Stimulated activated CD4-positive, alpha-beta T cell treated with anti-CD3 and anti-CD28 coated beads, TNF-alpha, amount 100 ng/mL, for 1 hour (primary cell): ENCODE measurements at places on chromosomes 2 and 18.

DNA sequence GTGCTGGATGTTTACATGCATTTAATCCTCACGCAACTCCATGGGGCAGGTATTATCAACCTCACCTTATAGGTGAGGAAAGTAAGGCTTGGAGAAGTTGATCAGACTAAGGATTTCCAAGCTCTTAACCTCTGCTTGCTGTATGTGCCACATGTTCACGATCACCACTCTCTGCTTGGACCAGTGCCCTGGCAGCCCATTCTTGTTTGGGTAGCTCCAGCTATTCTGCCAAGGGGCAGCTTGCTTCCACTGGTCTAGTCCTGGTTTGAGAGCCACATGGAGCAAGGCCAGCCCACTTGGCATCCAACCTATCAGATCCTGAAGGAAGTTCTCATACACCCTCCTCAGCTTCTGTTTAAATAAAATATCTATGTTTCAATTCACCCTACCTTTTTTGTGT lies 14.3 kb downstream of the PLB1 start:
- DNase-seq, result no peak

- no peak for DNase-seq
Observed at GRCh38 chr2:215751911-215752272, 261.5 kb downstream of the MREG start.

DNA sequence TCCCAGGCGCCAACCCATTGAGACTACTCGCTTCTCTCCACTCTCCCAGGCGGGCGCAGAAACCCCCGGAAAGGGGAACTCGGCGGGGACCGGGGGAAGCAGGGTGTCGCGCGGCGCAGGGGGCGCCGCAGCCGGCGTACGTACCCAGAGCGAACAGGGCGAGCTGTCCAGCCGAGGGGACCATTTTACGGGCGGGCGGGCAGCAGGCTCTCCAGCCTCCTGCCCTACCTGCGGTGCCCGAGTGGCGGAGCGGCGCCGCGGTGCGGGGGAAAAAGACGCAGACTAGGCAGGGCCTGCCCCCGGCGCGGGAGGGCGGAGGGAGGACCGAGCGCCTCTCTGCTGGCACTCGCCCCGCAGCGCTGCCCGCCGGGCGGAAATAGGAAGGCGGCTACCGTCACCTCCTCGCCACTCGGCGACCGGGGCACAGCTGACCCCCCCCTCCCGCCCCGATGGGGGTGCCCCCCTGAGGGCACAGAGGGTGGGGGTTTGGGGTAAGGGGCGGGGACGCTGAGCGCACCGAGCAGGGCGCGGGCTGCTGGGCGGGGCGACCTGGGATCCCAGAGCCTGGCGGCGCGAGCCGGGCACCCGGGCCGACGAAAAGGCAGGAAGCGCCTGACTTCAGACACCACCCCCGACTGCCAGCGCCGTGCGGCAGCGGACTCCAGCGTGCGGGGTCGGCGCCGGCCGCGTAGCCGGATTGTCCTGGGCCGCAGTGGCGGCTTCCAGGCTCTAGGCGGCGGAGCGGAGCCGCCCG lies at the start of gene TGFA:
TSS of gene TGFA (minus strand) at position 243 of the 754 bp plus-strand sequence. CDS start at position 184, 59 bp downstream.
- DNase-seq, result peak; percentile 37

GRCh38 chr2:100940766-100941645 lies 61.1 kb upstream of the RPL31 start:
- DNase-seq, result no peak

DNA sequence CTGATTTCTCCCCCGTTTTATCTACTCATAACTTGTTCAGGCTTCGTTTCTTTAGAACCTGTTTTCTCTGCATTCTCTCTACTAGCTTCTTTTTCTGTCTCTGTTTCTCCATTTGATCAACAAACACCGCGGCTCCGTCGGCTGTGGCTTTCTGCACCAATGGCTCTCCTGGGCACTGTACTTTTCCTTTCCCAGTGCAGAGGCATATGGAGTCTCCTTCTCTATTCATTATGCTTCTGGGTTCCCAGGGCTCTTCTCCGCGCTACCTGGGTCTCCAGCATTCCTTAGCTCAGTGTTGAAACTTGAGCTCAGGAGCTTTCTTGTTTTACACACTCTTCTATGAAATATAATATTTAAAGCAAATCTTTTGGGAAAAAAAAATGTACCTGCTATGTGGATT lies 196.6 kb upstream of the SOX11 start:
- no peak for DNase-seq

DNA sequence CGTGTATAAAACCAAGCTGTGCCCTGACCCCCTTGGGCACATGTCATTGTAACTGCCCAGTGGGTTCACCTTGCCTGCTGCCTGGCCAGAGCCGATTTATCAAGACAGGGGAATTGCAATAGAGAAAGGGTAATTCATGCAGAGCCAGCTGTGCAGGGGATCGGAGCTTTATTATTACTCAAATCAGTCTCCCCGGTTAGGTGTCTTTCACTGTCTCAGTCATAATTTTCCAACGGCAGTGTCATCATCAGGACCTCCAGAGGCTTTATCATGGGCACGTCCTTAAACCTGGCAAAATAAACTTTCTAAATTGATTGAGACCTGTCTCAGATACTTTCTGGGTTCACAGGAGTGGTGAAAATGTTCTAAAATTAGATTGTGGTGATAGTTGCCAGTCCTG lies 29.6 kb upstream of the PGAP1 start:
- DNase-seq, result no peak

DNA sequence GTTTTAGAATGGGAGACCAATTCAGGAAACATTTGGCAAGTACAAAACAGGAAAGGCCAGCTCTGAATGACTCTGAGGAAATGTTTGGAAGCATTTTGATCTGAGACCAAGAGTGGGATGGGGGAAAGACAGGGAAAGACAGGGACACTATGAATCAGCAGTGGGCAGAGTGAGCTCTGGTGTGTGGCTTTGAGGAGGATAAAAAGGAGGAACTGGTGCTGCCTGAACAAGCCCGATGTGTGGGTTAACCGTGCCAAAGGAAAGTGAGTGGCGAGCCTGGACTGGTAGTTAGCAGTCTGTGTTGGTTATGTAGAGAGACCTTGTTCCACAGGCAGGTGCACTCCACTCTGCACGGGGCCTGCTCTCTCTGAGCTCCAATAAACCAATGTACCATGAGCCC lies 5.3 kb downstream of the MFSD6 start:
- DNase-seq, result no peak

- no peak for DNase-seq
Observed at GRCh38 chr2:103166456-103167324, 404.9 kb downstream of the TMEM182 start.

DNA sequence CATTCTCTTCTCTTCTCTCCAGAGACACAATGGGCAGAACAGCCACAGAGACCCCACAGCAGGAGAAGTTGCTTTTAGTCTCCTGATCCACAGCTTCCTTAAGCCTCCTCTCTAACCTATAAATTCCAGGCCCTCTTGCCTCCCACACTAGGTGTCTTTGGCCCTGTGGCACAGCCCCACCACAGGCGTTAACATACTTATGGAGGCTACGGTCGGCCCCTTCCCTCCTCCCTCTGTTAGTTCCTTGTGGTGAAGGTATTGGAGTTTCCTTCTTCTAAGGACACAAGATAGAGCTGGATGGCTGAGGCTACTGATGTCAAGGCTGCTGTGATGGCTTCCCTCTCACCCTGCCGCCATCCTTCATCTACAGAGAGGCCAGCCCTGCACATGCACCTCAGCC lies 123.5 kb upstream of the ACAA2 start:
- no peak for DNase-seq

DNA sequence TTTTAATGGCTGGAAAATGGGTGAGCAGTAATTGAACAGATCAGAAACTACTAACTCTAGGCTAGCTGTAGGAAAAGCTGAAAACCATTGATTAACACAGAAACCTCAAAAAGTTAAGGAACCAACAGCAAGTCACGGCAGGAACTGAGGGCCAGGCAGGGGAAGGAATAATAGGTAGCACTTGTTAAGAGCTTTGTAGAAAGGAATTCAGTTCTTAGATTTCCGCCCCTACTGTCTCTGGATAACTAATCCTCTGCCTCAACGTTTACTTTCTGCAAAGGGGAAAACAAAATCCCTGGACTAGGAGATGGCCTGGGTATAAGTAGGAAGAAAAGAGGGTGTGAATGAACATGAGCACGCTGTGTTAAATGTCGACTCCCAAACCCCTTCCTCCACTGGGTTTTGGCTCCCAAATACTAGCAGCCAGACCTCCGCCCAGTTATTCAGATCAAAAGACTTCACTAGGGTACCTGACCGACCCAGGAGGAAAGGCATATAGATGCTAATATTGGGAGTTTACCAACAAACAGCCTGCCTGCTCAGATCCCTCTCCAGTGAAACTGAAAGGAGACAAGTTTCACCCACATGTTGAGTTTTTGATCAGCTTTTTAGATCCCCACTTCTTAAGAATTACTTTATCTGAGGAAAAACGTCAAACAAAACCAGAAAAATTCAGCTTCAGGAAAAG lies 12.4 kb downstream of the SMAD2 start:
- no peak for DNase-seq

DNA sequence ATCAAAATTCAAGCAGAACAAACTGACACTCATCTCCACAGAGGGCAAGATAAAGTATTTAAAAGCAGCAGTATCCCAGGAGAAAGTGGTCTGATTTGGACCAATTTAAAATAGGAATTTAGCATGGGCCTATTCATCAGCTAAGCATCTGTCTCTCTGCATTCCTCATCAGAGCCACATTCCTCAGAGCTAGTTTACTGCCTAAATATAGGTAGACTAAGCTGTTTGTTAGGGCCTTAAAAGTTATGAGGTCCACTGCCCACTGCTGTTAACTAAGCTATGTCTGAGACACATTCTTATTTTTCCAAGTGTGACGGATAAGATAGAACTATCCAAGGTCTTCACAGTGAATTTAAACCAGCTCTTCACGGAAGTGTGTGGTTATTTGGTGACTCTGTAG lies 17.6 kb downstream of the NEB start:
- no peak for DNase-seq

- no peak for DNase-seq
Observed at GRCh38 chr18:79797518-79798345, at the start of gene KCNG2. TSS of gene KCNG2 (plus strand) at chr18:79797938. CDS start at chr18:79863668, 65,730 bp downstream.
